NB4 (cell line): ENCODE measurements at places on chromosomes 1 and 21.

- DNase-seq, result peak; percentile 65
Observed at GRCh38 chr1:31183927-31184554, 55.6 kb downstream of the NKAIN1 start.

GRCh38 chr1:12621346-12622335 lies 3.6 kb upstream of the DHRS3 start:
- no peak for DNase-seq

DNA sequence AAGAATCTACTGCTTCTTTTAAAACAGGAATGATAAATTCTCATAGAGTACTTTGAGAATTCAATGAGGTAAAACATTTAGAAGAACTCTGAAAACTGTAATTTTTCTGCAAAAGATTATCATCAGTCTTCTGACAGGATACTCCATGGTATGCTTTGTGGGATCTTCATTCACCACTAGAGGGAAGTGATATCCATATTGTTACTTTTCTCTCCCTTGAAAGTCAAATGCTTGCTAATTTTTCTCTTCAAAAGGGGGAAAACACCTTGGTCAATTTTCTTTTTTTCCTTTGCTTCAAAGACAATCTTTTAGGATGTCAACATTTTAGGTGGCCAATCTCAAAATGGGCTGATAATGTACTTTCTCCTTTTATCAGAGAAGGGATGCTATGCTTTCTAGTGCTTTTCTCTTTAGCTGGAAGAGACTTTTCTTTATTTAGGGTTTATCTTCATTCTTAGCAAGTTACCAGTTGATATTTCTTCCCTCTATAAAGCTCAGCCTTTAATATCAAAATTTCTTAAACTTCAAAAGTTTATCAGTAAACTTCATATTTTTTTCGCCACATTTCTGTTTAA lies 95.5 kb downstream of the NEGR1 start:
- DNase-seq, result peak; percentile 14

GRCh38 chr1:21175324-21175669 lies 1.4 kb downstream of the EIF4G3 start:
- DNase-seq, result peak; percentile 82

DNA sequence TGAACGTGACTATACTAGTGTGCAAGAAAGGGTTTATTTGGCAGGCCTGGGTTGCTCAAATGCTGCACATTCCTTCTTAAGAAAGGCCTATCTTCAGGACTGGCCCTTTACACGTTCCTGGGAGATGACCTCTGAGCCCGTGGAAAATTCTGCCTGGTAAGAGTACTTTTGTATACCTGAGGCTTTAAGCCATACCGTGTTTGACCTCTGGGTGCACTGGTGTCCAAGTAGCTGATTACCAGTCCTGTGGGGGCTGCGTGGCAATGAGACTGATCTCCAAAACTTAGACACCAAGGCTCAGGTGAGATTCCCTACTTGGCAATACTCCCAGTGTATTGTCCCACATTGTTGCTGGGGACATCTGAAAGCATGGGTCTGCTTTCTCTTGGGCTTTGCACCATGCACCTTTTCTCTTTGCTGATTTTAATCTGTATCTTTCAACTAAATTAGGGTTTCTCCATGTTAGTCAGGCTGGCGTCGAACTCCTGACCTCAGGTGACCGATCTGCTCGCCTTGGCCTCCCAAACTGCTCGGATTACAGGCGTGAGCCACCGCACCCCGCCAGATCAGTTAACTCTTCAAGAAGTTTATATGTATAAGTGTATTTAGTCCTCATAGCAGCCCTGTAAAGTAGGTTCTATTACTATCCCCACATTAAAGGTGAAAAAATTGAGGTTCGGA lies 44.5 kb downstream of the TRIM33 start:
- DNase-seq, result no peak

DNA sequence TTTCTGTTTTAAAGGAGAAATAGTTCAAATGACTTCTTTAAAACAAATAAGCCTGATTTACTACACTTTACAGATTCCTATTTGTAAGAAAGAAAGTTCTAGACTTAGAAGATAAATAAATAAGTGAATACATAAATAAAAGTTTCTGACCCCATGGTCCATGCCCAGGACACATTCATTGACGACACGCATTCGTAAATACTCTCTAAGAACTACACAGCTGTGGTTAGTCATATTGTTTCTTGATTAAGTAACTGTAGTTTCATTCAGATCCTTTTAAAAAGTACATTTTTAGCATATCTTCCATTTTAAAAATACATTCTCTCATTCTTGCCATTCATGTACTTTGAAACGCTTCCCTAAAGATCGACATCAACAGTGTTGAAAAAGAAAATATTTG lies 497.4 kb downstream of the SETD4 start:
- no peak for DNase-seq

DNA sequence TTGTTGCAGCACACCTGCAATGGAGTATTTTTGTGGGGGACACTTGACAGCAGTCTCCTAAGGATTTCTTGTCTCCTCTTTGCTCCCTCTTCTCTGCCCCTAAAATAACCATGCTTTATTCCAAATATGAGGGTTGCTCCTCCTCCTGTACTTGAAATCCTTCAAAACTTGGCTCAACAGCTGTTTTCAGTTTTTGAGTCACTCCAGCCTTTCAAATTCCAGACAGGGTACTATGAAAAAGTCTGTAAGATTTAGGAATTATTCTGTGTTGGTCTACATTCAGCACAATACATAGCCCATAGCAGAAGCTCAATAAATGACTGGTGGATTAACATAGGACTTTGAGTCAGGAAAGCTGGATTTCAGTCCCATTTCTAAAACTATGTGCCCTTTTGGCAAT lies 5.5 kb downstream of the AP4B1 start:
- no peak for DNase-seq

DNA sequence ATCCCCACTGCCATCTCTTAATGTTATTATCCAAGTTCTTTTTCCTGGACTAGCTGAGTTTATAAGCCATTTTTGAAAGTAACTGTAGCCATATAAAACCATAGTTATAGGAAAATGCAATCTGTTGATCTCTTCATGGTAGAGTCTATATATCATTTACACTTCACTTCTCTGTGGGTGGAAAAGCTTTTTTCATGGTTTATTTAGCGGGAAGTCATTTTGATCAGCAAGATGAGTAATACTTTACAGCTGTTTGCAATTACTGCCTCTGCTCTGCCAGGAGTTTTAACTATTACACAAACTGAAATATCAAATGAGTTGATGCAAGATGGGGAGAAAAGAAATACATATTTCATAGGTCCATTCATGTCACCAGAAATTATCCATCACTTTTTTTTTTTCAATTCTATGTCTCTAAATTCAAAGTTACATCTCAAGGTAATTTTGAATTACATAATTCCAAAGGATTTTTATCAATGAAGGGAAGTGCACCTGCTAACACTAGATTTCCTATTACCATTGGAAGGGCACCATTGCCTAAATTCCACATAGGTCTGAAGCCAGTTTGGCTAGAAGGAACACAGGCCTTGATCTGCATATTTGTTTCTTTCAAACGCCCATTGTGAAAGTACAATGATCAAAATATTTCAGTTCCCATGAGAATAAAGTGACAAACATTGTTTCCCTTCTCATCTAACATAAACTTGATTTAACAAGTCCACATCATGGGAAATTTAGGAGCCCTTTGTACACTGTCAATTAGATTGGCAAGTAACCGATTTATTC lies 296.7 kb downstream of the ZNF326 start:
- DNase-seq, result no peak

DNA sequence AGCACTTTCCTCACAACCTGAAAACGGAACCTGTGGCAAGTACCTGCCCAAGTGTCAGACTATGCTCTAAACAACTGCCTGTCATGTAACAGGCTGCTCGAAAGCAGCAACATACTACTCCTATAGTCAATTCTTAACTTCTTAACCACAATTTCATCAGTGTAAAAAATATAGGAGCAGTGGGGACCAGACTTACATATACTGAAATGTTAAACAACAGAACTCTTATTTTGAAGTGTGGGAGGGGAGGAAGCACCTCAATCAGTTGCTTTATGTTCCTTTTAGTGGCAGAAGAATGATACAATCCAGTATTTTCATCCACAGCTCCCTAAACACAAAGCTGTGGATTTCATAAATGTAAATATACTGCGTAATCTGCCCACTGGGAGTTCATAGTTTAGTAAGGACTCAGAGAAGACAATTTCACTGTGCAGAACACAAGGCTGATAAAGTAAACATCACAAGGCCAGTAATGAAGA lies 44.2 kb downstream of the WLS start:
- DNase-seq, result no peak

DNA sequence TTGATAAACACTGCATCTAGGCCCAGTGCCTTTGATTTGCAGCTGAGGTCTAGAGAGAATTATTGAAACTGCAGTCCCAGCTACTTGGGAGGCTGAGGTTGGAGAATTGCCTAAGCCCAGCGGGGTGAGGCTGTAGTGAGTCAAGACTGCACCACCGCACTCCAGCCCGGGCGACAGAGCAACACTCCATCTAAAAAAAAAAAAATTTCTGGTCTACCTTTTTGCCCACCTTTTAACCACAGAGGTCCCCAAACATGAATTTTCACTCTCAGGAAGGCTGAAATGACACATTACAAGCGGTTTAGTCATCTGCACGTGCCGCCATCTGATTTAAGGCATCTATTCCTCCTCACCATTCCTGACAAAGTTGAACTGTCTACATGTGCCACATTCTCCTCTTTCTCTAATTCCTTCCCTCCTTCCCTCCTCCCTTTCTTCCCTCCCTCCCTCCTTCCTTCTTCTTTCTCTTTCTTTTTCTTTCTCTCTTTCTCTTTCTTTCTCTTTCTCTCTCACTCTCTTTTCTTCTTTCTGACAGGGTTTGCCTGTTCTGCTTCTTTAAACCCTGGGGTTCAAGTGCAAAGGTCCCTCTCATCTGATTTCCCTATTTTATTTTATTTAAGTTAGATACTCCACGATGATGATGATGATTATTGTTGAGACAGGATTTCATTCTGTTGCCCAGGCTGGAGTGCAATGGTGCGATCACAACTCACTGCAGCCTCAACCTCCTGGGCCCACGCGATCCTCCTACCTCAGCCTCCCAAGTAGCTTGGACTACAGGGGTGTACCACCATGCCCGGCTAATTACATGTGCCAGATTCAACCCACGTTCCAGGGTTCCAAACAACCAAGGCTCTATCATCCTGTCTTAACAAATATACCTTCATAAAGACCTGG lies 3.0 kb upstream of the SOD1 start:
- no peak for DNase-seq

GRCh38 chr1:76191561-76191960 lies 117.0 kb downstream of the ST6GALNAC3 start:
- DNase-seq, result no peak

DNA sequence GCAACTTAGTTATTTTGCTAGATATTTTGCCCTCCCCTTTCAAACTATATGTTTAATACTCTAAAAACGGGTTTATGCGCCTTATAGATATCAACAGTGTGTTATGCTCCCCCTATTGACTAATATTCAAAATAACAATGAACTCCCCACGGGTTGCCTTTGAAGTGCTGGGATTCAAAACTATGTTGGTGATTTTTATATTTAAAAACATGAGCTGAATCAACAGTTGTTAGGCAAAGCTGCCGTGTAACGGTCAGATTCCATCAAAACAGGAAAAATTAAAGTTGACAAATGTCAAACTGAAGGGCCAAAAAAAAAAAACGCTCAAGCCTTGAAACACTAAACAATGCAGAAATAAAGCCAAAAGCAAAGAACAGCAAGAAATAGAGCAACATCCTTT lies 2.5 kb downstream of the TGFBR3 start:
- DNase-seq, result peak; percentile 23

DNA sequence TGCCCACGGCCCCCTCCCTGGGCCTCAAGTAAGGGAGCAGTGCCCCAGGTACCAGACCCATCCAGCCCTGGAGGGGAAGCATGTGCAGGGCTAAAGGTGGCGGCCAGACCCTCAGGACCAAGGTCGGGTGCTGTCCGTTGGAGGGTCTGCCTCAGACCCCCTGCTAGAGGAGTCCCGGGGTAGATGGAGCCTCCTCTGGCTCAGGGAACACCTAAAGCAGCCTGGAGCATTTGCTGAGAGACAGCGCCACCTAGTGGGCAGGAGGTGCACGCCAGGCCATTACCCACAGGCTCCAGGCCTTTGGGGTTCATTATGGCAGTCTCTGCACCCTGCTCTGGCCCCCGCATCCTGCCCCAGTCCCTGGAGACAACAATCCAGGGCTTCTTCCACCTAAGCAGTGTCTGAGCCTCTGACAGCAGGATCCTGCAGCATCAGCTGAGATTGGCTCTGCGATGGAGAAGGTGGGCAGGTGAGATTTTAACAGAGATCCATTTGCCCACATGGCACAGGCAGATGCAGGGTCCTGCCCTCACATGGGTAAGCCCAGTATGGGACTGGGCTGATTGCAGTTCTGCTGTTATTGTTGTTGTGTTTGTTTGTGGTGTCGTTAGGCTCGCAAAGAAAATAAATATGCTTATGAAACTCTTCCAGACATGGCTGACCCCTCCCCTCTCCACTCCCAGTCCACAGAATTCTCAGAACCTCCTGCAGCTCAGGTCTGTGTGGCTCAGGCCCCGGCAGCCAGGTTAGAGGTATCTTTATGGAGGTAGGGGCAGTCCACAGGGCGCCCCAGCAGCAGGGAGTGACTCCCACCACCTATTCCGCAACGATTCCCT lies 42.4 kb downstream of the CTNNBIP1 start:
- DNase-seq, result peak; percentile 79

- no peak for DNase-seq
Observed at GRCh38 chr1:24963943-24964693, 34.0 kb upstream of the RUNX3 start.

GRCh38 chr1:50262436-50262835 lies 153.7 kb downstream of the ELAVL4 start:
- no peak for DNase-seq

DNA sequence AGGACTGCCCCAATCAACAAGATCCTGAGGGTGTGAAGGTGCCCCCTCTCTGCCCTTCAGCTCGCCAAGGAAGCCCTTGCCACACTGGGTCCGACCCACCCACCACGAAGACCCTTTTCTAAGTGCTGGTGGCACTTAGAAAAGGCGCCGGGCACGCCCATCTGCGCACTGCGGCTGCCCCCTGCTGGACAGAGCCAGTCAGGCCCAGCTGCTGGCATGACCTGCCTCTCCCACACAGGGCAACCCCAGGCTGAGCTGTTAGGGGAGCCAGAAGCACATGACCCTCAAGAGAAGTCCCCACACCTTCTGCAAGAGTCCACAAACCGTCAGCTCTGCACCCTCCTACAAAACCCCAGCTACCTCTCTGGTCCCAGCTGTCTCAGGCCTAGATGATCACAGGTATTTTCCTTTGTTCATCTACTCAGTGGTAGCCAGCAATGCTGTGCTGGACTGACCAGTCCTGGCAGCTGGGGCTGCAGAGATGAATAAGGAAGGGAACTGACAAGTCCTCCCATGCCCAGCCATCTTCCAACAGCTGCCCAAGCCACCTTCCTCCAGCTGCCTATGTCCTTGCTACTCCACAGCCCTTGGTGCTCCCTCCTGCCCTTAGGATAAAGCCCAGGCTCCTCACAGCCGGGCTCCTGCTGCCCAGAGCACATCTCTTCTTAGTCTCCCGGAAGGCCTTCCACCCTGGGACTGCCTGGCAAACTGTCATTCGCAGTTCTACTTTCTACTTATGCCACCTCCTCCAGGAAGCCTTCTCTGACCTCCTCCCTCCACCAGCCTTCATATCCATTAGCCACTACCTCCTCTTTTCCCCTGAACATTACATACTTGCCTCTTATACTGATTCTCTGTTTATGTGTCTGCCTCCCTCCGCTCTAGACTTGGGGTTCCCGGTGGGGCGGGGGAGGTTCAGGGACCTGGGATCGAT lies 39.8 kb upstream of the ZC3H12A start:
- peak; percentile 68 for DNase-seq
